ENCODE measurements at places on chromosomes 4 and X.

DNA sequence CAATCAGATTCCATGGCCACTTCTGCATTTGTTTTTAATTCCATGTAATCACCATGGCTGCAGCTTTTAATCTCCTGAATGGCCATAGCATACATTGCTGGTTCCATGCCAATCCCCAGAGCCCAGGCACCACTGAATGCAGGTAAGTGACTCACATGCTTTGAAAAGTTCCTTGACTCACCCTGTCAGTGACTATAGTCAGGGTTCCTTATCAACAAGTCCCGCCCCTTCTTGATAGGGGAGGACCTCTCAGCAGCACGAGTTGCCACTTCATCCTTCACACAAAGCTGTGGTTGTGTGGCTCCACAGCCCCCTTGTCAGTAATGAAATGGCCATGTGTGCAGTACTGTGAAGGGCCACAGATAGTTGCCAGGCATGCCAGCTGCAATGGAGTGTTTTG, 516.6 kb downstream of the PPARGC1A start:
- DNase-seq, result no peak

DNA sequence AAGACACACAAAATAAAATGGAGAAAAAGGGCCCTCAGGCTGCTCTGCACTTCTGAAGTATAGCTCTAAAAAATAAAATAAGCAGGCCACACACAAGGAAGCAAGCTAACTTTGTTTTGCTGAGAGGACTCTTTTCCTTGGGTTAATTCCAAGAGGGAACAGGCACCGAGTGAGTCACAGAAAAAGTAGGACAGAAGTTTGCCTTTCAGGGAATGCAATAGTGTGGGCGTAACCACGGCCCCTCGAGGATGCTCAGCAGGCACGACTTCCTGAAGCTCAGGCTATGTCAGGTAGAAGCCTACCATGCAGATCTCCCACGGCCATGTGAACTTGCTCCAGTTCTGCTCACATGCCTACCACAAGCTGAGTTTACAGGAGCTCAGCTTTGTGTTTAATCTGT, 22.1 kb downstream of the PPP1R2C start:
- no peak for DNase-seq

DNA sequence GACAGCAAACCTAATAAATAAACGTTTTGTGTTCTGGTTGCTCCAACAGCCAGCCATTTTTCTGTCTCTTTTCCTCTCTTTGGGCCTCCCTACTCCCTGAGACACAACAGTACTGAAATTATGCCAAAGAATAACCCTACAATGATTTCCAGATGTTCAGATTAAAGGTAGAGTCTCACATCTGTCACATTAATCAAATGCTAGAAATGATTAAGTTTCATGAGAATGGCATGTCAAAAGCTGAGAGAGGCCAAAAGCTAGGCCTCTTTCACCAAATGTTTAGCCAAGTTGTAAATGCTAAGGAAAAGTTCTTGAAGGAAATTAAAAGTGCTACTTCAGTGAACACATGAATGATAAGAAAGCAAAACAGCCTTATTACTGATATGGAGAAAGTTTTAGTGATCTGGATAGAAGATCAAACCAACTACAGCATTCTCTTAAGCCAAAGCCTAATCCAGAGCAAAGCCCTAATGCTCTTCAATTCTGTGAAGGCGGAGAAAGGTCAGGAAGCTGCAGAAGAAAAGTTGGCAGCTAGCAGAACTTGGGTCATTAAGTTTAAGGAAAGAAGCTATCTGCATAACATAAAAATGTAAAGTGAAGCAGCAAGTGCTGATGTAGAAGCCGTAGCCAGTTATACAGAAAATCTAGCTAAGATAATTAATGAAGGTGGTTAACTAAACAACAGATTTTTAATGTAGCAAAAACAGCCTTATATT, 182.1 kb upstream of the NUDT6 start:
- no peak for DNase-seq

- DNase-seq, result no peak
Observed at GRCh38 chr4:86810847-86811246, 38.3 kb downstream of the SLC10A6 start.

DNA sequence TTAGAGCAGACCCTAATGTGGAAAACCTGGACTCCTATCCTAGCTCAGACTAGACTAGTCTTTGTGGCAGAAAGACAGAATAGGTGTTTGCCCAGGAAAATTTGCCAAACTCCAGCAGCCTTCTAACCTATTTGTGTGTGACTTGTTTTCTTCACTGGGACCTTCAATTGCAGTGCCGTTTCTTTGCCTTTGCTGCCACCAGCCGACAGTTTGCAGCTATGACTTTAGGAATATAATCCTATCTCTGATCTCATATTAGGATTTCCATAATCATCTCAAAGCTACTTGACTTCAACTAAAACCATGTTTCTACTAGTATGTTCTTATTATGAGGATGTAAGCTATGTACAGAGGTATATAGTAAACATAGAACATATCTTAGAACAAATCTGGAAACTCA, 60.2 kb upstream of the PGAM4 start:
- DNase-seq, result peak; percentile 58

DNA sequence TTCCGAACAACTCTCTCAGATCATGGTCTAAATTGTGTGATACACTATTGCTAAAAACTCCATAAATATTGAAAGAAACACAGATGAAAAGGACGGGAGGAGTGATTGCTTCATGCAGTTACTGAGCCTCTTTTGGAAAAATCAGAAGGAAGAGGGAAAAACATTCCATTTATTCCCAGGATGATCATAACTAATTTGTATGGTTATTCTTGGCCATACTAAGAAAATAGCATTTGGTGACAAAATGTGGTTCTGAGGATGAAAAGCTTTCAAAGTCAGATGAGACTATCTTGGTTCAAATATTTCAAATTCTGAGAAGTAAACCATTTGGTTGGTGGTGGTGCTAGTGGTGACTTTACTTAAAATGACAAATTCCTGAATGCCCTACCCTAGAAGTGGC, 305.4 kb upstream of the LDB2 start:
- DNase-seq, result no peak

GRCh38 chr4:106775636-106776035, 260.5 kb downstream of the DKK2 start:
- no peak for DNase-seq

- no peak for DNase-seq
Observed at GRCh38 chr4:181162676-181163075, 1080.5 kb upstream of the TENM3 start.

DNA sequence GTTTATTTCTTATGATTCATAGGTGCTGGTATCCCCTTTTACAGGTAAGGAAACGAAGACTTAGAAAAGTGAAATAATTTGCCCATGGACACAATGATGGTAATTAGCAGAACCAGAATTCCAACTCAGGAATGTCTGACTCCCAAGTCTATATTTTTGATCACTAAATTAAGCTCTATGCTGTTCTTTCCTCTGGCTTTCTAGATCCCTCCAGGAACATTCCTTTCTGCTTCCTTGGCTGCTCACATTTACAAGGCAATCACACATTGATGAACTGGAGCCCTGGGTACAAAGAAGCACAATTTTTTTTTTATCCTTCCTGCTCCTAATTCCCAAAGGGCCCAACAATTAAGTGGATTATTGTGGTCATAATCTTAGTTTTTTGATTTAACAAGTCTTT, 7.0 kb upstream of the CDKN2AIP start:
- no peak for DNase-seq

DNA sequence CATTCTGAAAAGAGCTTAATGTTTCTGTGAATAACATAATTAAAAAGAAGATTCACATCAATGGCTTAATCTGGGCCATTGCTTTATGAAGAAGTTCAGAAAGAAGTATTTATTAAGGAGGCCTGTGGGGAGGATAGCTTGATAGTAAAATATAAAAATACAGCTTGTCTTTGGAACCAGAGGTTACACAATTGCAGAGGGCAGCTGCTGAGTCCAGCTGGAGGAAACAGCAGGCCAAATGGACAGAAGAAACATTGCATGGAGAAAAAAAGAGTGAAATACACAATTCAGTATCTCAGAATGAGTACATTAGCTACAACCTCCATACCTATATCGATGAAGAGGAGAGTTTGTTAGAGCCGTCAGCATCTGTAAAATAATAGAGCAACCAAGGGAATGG, 148.0 kb upstream of the NPY2R start:
- no peak for DNase-seq
